Activated naive CD4-positive, alpha-beta T cell treated with anti-CD3 and anti-CD28 coated beads, Interleukin-2, amount 10 ng/mL, durations not matched to agents 7 days and 5 days (primary cell): ENCODE measurements at places on chromosomes 3 and 15.

- DNase-seq, result no peak
Measured at GRCh38 chr3:14363991-14364390, 38.4 kb upstream of the SLC6A6 start.

DNA sequence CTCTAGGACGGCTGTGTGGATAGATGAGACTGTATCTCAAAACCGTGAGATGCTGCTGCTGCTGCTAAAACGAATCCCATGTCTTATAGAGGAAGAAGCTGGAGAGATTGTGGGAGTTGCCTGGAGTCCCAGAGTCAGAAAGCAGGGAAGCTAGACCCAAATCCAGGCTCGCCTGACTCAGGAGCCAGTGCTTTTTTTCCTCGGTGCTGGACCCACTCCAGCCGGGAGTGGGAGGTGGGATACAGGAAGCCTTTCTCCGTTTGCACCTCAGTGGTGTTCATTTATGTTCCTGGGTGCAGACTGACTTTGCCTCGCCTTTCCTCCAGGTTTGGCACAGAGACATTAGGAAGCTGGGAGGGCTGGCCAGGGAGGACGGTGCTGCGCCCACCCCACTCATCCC lies 150.9 kb upstream of the LINGO1 start:
- DNase-seq, result no peak

DNA sequence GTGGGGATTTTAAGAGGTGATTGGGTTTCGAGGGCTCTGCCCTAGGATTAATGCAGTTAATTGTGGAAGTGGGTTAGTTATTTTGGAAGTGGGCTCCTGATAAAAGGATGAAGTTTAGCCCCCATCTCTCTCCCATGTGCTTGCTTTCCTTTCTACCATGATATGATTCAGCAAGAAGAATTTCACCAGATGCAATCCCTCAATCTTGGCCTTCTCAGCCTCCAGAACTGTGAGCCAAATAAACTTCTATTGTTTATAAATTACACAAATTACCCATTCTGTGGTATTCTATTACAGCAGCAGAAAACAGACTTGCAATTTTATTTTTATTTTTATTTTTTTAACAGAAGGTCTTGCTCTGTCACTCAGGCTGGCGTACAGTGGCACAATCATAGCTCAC lies 27.3 kb upstream of the UBE2E1 start:
- DNase-seq, result no peak

GRCh38 chr3:14780927-14781507 lies 37.7 kb upstream of the FGD5 start:
- DNase-seq, result peak; percentile 62

DNA sequence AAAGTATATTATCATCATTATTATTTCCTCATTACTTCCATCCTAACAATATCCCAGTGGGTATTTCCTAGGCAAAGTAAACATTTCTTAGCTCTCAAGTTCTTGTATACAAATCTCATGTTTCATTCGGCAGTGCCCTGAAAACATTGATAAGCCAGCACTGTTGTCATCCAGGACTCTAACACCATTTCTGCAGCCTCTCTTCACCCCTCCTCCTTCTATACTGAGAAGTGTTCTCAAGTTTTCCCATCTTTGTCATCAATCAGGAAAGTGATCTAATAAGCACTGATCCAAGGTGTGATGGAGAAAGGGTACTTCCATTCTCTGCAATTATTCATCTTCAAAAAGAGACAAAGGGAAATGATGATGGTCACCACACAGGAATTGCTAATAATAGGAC lies 168.4 kb upstream of the CCDC54 start:
- DNase-seq, result no peak

- no peak for DNase-seq
Measured at GRCh38 chr3:160473221-160473620, 23.6 kb upstream of the TRIM59 start.

DNA sequence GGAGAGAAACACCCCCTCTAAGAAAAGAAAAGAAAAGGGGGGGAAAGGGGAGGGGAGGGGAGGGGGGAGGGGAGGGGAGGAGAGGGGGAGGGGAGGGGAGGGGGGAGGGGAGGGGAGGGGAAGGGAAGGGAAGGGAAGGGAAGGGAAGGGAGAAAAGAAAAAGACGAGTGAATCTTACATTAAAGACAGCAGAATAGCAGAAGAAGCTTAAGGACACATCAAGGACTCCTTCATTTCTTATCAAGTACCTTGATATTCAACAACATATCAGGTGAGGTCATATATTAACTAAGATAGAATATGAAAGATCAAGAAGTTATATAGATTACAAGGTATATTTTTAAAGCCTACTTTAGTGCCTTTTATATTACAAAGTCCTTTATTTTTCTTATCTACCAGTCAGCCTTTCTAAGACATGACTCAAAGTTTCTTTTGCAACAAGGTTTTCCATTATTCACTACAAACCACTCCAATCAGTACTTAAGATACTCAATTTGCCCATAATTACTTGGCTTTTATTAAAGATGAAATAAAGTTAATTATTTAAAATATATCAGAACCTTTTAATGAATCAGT lies 17.7 kb upstream of the AADAC start:
- no peak for DNase-seq

DNA sequence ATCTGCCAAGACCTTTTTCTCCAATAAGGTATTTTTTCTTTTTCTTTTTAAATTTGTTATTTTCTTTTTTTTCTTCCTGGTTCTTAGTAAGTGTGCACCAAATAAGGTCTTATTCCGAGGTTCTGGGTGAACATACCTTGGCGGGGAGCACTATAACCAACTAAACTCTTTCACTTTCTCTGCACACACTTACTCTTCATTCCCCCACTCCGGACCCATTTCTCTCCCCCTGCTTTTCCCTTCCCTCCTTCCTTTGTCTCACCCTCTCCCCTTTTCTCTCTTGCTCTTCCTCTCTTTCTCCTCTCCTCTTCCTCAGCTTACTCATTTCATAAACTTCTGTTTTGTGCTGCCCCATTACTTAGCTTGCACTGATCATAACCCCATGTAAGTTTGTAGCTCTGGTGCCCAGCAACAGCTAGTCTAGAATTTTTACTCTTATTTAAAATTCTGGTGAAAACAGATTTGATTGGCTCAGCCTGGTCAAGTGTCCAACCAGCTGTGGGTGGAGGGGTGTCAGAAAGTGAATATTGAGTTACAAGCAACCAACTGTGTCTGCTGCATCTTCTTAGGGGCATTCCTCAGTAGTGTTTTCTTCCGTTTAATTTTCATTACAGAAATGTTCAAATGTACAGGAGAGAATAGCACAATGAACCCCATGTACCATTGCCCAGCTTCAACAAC lies 297.5 kb downstream of the SHQ1 start:
- DNase-seq, result no peak

GRCh38 chr15:93932164-93932776 lies 299.1 kb upstream of the MCTP2 start:
- no peak for DNase-seq

GRCh38 chr3:154981664-154982063 lies 98.5 kb upstream of the MME start:
- no peak for DNase-seq

DNA sequence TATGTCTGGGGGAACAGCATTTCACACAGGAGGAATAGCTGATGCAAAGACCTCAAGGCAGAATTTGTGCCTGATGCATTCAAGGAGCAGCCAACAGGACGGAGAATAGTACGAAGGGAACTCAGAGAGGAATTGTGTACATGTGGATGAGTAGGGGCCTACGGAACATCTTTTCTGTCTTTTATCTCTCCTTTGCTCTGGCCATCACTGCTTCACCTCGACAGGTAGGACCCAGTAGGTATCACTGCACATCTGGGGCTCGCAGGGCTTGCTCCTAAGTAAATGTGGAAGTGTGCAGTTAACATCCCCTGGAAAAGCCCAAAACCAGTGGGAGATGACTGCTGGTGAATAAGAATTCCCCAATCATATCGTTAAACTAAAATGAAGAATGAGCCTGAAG lies 56.4 kb upstream of the POU1F1 start:
- DNase-seq, result no peak

GRCh38 chr15:60890375-60891230 lies 338.5 kb downstream of the RORA start:
- DNase-seq, result no peak
